ENCODE measurements at places on chromosomes 7 and 10.

DNA sequence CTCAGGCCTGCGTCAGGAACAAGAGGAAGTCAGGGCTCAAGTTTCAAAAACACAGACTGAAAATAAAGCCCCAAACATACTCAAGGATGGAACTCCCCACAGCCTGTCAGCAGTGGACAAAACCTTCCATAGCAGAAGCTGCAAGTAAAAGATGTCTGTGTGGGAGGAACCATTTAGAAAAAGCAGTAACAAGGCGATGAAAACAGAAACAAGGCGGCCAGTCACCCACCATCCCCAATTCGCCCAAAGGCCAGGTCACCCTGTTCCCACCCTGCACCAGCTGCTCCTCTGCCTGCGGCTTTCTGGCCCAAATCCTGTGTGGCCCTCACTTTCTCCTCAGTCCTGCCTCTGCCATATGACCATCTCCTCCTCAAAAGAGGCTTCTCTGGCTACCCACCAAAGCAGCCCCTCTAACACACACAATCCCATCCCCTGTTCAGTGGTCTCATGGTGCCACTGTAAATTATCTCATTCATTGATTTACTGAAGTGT is 27.8 kb downstream of the KCNMA1 start:
- no peak for DNase-seq

GRCh38 chr10:102188298-102188940 is 36.2 kb downstream of the NOLC1 start:
- DNase-seq, result no peak

DNA sequence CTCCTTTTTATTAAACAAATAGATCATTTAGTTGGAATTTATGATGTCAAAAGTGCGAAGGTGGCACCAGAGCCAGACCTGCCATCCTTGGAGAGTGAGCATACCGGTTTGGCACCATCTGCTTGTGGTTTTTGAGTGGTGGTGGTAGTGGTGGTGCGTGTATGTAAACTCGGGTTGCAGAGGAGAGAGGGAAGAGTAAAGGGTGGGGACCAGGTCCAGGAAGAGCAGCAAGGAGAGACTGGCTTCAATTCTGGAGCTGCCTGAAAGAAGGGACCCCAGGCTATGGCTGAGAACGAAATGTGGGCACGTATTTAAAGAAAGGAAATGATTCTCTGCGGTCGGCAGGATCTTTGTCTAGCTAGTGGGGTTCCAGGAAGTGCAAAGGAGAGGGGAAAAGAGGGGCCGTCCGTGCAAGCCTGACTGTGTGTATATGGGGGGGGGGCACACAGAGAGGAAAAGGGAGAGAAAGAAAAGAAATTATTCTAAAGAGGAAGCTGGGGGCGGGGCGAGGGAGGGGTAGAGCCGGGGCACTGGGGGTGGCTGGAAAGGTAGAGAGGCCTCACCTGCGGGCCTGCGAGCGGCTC is 448 bp upstream of the GOLGA7B start:
- DNase-seq, result no peak

- DNase-seq, result no peak
These were observed 358.1 kb downstream of the SUGCT start for GRCh38 chr7:40492946-40493345.

DNA sequence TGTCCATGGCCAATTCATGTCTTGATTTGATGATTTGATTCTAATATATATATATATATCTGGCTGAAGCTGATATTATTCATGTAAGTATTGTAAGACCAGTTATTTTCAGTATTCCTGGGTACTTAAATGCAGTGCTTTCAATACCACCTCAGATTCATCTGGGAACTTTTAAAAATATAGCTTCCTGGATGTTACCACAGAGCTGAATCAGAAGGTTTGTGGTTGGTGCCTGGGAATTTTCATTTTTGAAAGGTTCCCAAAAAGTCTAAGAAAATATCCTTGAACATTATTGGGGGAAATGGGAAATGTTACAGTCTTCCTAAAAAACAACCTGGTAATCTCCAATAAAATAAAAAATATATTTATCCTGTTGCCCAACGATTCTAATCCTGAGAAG is 10.7 kb upstream of the PPP3CB start:
- no peak for DNase-seq

DNA sequence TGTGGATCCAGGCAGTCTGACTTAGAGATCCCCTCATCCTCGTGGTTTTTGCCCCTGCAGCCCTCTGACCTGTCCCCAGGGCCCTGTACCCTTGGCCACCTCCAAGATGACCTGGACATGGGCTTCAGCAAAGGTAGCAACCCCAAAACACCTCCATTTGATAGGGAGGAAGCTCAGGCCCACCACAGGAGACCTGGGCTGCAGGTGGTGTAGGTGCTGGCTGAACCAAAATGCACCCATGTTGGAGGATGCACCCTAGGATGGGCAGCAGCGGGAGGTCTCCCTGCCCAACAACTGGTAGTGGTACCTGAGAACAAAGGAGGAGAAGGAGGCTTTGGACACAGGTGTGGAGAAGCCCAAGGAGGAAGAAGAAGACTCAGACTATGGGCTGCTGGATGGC is 188.7 kb downstream of the ZNF716 start:
- DNase-seq, result no peak

GRCh38 chr7:111528331-111528730 is 34.0 kb downstream of the IMMP2L start:
- no peak for DNase-seq
